Stimulated activated CD8-positive, alpha-beta memory T cell treated with anti-CD3 and anti-CD28 coated beads, Interleukin-15, amount 100 ng/mL, for 1 hour (primary cell): ENCODE measurements at places on chromosomes 2 and 18.

- no peak for DNase-seq
Observed at GRCh38 chr18:75349668-75350511, 77.6 kb downstream of the SMIM21 start.

- no peak for DNase-seq
Observed at GRCh38 chr2:46870051-46870839, 45.4 kb downstream of the MCFD2 start.

DNA sequence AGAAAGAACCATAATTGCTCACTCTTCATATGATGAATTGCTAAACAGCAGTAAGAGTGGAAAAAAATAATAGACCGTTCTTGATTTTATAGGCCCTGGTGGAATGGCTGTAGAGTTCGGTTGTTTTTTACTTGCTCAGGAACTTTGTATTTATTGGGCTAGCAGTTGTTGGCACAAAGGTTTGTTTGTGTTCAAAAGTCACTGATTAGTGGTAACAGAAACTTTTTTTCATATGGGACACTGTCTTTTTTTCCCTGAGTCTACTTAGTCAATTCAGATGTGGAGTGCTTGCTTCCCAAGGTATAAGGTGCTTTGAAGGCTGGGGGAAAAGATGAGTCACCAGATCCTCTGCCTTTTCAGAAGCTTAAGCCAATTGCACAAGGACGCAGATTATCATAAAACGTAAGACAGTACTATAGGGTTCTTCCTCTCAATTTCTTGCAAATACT, 25.8 kb downstream of the PHLPP1 start:
- DNase-seq: no peak

GRCh38 chr18:62523631-62524439, 1.0 kb downstream of the ZCCHC2 start:
- DNase-seq: no peak

GRCh38 chr2:238165288-238165921, 6.6 kb downstream of the ERFE start:
- no peak for DNase-seq

GRCh38 chr18:13103366-13103765, 112.2 kb downstream of the CEP192 start:
- DNase-seq: no peak
